ENCODE measurements at places on chromosomes 1 and 21.
A peak's percentile ranks its signal among the peaks of the same experiment; 100 is the strongest.

GRCh38 chr21:32347977-32348376 is 44.8 kb downstream of the URB1 start:
- DNase-seq: no peak
- H3K27ac ChIP-seq: no peak overlapping the region
- H3K4me1 ChIP-seq: no peaks in the 10 kb centered on the region
- H3K4me3 ChIP-seq: no peak overlapping the region

GRCh38 chr1:214574598-214575411 is 23.4 kb upstream of the PTPN14 start:
- no peak overlapping the region for H3K27ac ChIP-seq
- DNase-seq: no peak

GRCh38 chr1:207463021-207463420 is 8.9 kb downstream of the CR2 start:
- no peaks in the 10 kb centered on the region for H3K4me1 ChIP-seq
- no peak overlapping the region for H3K4me3 ChIP-seq
- peaks cover 28% of the 10 kb centered on the region for H3K27me3 ChIP-seq

- peaks cover 11% of the 10 kb centered on the region for H3K27me3 ChIP-seq
- H3K36me3 ChIP-seq: no peaks in the 10 kb centered on the region
- no peak overlapping the region for H3K27ac ChIP-seq
- DNase-seq: no peak
Measured at GRCh38 chr21:34603710-34604057, 11.2 kb downstream of the RCAN1 start.

GRCh38 chr1:11272544-11272831 is 510 bp upstream of the UBIAD1 start:
- H3K4me1 ChIP-seq: peaks cover 23% of the 10 kb centered on the region
- H3K27ac ChIP-seq: no peak overlapping the region
- peak overlapping the region; percentile 53 for H3K4me3 ChIP-seq
- DNase-seq: no peak
- H3K36me3 ChIP-seq: peaks cover 8% of the 10 kb centered on the region
- no peaks in the 10 kb centered on the region for H3K27me3 ChIP-seq

DNA sequence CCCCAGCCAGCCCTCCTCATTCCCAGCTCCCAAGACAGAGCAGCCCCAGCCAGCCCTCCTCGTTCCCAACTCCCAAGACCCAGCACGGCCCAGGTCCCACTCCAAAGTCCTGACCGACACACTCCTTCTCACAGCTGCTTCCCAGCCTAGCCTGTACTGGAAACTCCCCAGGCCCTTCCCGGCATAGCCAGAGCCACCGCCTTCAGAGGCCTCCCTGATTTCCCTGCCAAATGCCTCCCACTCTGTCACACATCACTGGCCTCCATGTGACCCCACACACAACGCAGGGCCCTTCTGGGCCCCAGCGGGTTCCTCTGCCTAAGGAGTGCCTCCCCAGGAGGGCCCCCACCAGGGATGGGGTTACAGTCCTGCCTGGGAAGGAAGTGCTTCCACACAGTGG is 2.8 kb downstream of the UBE2J2 start:
- H3K4me1 ChIP-seq: peaks cover 46% of the 10 kb centered on the region
- H3K36me3 ChIP-seq: peaks cover 23% of the 10 kb centered on the region
- H3K27me3 ChIP-seq: peaks cover 3% of the 10 kb centered on the region
- DNase-seq: no peak
- H3K4me3 ChIP-seq: peak overlapping the region; percentile 88

- no peak overlapping the region for H3K27ac ChIP-seq
- H3K36me3 ChIP-seq: no peaks in the 10 kb centered on the region
- DNase-seq: no peak
- H3K27me3 ChIP-seq: peaks cover 9% of the 10 kb centered on the region
Measured at GRCh38 chr1:59096501-59096900, 200.4 kb upstream of the FGGY start.

GRCh38 chr1:61781151-61781550 is 38.9 kb downstream of the PATJ start:
- peaks cover 2% of the 10 kb centered on the region for H3K27me3 ChIP-seq
- no peaks in the 10 kb centered on the region for H3K4me1 ChIP-seq
- DNase-seq: no peak
- H3K27ac ChIP-seq: no peak overlapping the region

GRCh38 chr1:192632641-192633532 is 3.1 kb upstream of the RGS13 start:
- H3K27me3 ChIP-seq: no peaks in the 10 kb centered on the region
- H3K4me1 ChIP-seq: peaks cover 42% of the 10 kb centered on the region
- DNase-seq: no peak
- peak overlapping the region; percentile 55 for H3K27ac ChIP-seq
- H3K4me3 ChIP-seq: peak overlapping the region; percentile 14
- no peaks in the 10 kb centered on the region for H3K36me3 ChIP-seq

- H3K4me1 ChIP-seq: peaks cover 68% of the 10 kb centered on the region
- DNase-seq: no peak
- H3K4me3 ChIP-seq: peak overlapping the region; percentile 18
Measured at GRCh38 chr21:38310646-38311485, 54.1 kb downstream of the KCNJ15 start.

DNA sequence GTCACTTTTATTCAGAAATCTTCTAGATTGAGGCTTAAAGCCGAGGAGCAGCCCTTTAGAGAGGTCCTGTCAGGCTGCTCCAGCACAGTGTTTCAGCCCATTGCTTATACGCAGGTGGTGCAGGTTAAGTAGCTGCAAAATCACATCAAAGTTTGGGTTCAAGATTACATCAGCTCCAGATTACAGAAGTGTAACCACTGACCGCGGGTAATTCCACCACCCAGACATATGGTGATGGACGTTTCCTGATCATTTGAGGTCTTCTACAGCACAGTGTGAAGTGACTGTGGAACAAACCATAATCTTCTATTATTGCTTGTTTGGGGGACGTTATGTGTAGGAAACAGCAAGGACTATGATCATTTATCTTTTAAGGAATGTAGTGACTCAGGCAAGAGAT is 11.8 kb downstream of the C1orf115 start:
- DNase-seq: no peak
- peaks cover 13% of the 10 kb centered on the region for H3K4me1 ChIP-seq
- peaks cover 4% of the 10 kb centered on the region for H3K27me3 ChIP-seq
- H3K4me3 ChIP-seq: no peak overlapping the region
- no peak overlapping the region for H3K27ac ChIP-seq
- no peaks in the 10 kb centered on the region for H3K36me3 ChIP-seq

- DNase-seq: peak; percentile 57
- H3K4me3 ChIP-seq: peak within 1 kb of the TSS; percentile 82
- peaks cover 70% of the 10 kb centered on the region for H3K27me3 ChIP-seq
- H3K27ac ChIP-seq: no peak within 1 kb of the TSS
- no peaks in the 10 kb centered on the region for H3K36me3 ChIP-seq
- peaks cover 13% of the 10 kb centered on the region for H3K4me1 ChIP-seq
Measured at GRCh38 chr21:18244671-18245463, at the start of gene CHODL. Gene CHODL (plus strand): TSS chr21:18244833. CDS start chr21:18245224, 391 bp downstream.

GRCh38 chr1:183282101-183282855 is 96.2 kb downstream of the LAMC2 start:
- no peaks in the 10 kb centered on the region for H3K36me3 ChIP-seq
- no peak for DNase-seq
- H3K27me3 ChIP-seq: peaks cover 16% of the 10 kb centered on the region
- H3K4me3 ChIP-seq: no peak overlapping the region
- H3K27ac ChIP-seq: no peak overlapping the region

DNA sequence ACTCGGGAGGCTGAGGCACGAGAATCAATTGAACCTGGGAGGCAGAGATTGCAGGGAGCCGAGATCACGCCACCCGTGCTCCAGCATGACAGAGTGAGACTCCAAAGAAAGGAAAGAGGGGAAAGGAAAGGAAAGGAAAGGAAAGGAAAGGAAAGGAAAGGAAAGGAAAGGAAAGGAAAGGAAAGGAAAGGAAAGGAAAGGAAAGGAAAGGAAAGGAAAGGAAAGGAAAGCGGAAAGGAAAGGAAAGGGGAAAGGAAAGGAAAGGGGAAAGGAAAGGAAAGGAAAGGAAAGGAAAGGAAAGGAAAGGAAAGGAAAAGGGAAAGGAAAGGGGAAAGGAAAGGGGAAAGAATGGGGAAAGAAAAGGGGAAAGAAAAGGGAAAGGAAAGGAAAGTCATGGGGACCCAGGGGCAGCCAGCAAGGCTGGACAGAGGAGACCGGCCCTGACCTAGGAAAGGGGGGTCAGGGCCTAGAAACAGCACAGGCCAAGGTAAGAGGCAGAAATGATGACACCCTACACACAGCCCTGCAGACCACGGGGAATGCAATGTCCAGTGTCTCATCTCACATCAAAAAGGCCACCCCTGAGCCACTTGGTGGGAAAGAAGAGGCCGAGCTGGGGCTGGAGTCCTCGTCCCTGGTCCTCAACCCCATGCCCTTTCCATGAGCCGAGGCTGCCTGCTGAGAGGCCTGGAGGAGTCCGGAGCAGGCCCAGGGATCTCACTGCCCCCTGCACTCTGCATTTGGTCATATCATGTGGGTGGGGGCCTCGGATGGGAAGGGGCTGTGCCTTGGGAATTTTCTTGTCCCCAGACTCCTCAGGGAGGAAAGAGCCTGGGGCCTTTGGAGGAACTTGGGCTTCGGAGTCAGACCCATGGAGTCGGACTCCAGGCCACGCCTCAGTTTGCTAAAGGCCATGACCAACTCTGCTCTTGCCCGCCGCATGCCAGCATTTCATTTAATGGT is 18.8 kb upstream of the LAPTM5 start:
- peaks cover 24% of the 10 kb centered on the region for H3K27me3 ChIP-seq
- DNase-seq: no peak
- H3K4me1 ChIP-seq: peaks cover 20% of the 10 kb centered on the region
- H3K27ac ChIP-seq: no peak overlapping the region

DNA sequence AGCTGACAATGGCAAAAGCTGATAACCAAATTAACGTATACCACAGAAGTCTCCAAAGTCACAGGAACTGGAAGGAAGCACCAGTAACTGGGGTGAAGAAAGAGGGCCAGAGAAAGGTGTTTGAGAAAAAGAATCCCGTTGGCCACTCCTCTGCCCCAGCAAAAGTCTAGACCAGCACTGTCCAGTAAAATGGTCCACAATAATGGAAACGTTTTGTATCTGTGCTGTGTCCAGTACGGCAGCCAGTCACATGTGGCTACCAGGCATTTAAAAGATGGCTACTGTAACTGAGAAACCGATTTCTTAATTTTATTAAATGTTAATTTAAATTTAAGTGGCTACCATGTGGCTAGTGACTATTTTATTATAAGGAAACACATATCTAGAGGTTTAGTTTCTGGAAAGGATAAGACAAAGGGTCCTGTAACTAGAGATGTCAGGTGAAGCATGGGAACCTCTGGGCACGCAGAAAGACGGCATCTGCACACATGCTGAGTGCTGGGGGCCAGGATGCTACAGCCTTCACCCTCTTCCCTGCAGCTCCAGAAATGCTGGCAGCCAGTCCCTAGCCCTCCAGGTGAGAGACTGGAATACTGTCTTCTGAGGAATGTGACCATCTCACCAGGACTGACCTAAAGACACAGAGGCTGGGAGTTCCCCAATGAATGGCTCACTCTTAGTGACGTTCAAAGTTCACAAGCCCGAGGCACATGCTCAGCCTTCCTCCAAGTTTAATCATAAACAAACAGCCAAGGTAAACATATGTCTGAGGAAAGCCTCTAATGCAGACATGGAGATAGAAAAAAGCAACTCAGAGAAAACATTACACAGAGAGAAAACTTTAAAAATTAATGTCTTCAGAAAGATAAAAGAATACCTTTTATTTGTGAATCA is 50.7 kb downstream of the JAK1 start:
- H3K4me3 ChIP-seq: no peak overlapping the region
- H3K36me3 ChIP-seq: no peaks in the 10 kb centered on the region
- H3K27me3 ChIP-seq: peaks cover 13% of the 10 kb centered on the region

GRCh38 chr1:226960944-226961765 is 21.1 kb downstream of the COQ8A start:
- DNase-seq: no peak
- no peak overlapping the region for H3K4me3 ChIP-seq
- H3K36me3 ChIP-seq: peaks cover 19% of the 10 kb centered on the region
- no peak overlapping the region for H3K27ac ChIP-seq
- H3K27me3 ChIP-seq: no peaks in the 10 kb centered on the region

Data from nephron progenitor cell (in vitro differentiated cells).